NCI-H187 (cell line): ENCODE measurements at places on chromosomes 2 and 18.

GRCh38 chr18:39235118-39235719 lies 1669.6 kb upstream of the CELF4 start:
- no peak for DNase-seq

- no peak for DNase-seq
Measured at GRCh38 chr2:37143974-37144373, 12.8 kb downstream of the EIF2AK2 start.

GRCh38 chr2:68483011-68483410 lies 15.6 kb downstream of the APLF start:
- DNase-seq: no peak

GRCh38 chr2:230000118-230000841 lies 68.4 kb downstream of the SLC16A14 start:
- no peak for DNase-seq

GRCh38 chr18:64055019-64055418 lies 85.1 kb downstream of the SERPINB8 start:
- no peak for DNase-seq

DNA sequence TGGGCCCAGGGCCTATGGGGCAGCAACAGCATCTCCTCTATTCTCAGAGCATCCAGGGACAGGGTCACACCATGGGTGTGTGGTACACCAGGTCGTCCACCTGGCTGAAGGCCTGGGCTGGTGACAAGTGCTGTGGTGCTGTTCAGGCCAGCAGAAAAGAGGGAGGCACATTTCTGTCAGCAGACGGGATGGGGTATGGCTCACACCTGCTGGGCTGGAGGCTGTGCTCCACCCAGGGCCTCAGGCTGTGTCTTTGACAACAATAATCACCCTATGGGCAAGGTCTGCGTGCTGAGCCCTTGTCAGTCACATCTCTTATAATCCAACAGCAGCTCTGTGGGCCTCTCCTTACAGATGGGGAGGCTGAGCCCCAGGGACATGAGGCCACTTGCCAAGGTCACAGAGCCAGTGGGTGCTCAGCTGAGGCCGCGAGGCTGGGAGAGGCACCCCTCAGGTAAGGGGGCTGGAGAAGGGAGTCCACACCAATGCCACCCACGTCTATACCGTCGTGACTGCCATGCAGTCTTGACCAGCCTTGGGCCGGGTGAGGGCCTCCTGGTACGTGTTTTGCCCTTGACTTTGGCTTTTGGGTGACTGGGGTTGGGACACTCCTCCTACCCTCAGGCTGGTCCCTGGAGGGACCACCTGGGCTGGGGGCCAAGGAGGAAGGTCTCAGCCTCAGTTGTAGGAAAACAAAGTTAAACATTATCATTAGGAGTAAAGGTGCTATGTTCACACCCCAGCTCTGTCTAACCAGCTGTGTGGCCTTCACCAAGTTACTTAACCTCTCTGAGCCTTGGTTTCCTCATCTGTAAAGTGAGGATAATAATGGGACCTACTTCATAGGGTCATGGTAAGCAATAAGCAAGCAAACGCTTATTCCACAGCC lies 5.6 kb upstream of the HS6ST1 start:
- DNase-seq: no peak

DNA sequence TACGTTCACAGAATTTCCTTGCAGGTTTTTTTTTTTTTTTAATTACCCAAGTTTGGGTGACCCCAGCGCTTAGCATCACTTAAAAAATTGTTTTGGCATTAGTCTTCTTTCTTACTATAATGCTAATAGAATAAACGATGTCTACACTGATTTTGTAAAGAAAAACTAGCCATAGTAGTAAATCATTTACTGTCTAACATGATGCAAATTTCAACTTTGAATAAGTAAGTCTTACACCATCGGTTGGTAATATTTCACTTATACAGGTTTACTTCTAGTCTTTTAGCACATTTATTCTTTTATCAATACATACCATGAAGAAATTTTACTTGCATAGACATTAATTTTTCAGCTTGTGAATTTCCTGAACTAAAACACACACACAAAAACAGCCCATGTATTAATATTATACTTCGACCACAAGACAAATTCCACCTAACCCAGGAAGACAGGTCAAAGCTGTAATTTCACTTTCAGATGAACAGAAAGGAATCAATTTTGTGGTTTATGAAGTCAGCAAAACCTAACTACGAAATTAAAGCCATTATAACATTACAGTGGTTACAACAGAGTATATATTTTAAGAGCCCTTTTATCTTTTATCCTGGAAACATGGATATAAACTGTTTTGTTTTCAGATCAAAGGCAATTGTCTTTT lies 1.9 kb downstream of the YES1 start:
- DNase-seq: no peak

DNA sequence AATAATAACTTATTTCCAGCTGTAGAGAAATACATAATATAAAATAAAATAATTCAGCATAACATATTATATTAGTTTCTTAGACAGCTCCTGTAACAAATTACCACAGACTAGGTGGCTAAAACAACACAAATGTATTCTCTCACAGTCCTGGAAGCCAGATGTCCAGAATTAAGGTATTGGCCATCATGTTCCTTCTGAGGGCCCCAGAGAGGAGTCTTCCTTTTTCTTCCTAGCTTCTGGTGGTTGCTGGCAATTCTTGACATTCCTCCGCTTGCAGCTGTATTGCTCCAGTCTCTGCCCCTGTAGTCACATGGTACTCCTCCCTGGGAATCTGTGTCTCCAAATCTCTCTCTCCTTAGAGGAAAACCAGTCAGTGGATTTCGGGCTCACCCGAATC lies 146.8 kb downstream of the RBM43 start:
- DNase-seq: no peak

DNA sequence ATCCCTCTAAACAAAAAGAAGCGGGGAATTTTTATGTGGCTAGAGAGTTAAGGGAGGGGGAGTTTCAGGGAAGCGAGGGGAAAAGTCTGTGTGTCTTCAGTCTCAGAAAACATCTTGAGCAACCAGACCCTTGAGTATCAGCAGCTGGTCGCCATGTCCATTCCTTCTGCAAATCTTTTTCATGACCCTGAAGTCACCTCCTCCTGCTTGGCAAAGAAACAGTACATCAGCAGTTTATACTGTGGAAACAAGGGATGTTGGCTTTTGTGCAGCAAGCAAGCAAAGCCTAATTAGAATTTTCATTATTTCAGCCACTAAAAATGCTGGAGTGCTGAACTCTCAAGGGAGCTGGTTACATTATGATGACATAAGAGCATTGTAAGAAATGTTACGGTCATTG lies 187.4 kb upstream of the SLC8A1 start:
- no peak for DNase-seq

DNA sequence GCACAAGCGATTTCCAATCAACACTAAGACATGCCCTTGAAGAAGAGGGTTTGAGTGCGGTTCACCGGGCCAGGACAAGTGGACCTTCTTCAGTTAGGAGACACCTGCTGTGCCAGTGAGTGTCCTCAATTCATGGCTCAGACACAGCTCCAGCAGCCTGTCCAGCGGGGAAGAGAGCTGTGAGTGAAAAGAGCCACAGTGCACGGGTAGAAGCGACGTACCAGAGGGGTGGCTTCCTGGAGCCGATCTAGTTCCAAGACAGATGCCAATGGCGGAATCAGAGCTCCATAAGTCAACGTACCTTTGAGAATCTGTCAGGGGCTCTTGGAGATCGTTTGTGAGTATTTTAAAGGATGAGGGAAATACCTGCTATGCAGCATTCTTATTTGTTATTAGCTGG lies 119.9 kb upstream of the SALL3 start:
- no peak for DNase-seq

GRCh38 chr2:165601065-165601830 lies 131.8 kb downstream of the CSRNP3 start:
- DNase-seq: peak; percentile 42

DNA sequence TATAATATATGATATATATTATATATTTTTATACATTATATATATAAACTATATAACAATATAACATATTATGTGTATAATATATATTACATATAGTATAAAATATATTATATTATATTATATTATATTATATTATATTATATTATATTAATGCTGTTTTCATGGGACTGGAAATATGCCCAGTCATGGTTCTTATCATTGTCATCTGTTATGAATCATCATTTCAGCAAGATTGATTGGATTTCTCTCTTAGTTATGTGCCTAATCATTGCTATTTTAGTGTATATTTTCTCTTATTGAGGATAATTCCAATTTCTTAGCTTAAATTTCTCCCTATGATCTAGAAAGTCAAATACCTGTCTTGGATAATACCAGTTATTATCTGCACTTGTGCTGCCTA lies 617.8 kb downstream of the TRIB2 start:
- no peak for DNase-seq

GRCh38 chr2:119195001-119195400 lies 28.6 kb upstream of the STEAP3 start:
- DNase-seq: no peak

DNA sequence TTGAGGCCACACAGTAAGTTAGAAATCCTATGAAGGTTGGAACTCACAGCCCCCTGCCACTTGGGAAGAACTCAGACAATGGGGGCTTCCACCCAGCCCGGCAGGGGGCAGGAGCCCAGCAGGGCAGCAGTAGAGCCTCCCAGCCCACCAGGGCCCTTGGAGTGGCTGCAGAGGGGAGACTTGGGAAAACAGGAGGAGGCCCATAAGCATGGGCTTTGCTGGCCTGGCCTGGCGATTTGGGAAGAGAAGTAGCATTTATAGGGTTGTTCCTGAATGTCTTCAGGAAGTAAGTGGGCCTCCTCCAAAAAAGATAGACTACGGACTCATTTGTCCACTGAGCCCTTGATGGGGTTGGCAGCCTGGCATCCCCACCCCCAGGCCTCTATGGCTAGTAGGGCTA lies 17.4 kb upstream of the FOSL2 start:
- DNase-seq: no peak

GRCh38 chr2:68643011-68643873 lies at the start of gene PROKR1:
PROKR1 (plus strand) TSS chr2:68643579; CDS start chr2:68645822, 2,243 bp downstream.
- DNase-seq: no peak

DNA sequence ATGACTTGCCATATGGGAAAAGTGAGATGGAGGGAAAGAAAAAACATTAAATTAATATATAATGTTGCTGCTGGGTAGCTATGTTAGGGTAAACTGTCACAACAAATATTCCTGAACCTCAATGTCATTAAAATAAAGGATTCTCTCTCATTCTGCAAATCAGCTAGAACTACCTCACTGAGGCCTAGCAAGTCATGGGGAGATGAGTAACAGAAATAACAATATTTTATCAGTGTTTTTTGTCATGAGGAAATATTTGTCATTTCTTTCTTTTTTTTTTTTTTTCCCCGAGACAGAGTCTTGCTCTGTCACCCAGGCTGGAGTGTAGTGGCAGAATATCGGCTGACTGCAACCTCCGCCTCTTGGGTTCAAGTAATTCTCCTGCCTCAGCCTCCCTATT lies 1282.3 kb upstream of the NRXN1 start:
- no peak for DNase-seq

- no peak for DNase-seq
Measured at GRCh38 chr2:203775684-203776083, 69.2 kb downstream of the CD28 start.
